ENCODE measurements at places on chromosomes 2 and 18. TPM values are rescaled to one million over a fixed set of nuclear protein-coding genes. Genes with fewer than 3 reads are reported as not detected.

The C1QL2 gene
- not detected for total RNA-seq

The PPP3R1 gene
- 29.1 TPM for total RNA-seq

The MMADHC gene
- 212 TPM for total RNA-seq

The MC5R gene
- not detected for total RNA-seq

The MTCL1 gene
- 28.5 TPM for total RNA-seq

The FN1 gene
- total RNA-seq, result 24,089 TPM

The NEU2 gene
- not detected for total RNA-seq

The CAPN14 gene
- total RNA-seq, result 0.14 TPM

The CAPN13 gene
- not detected for total RNA-seq

The TDRD15 gene
- total RNA-seq, result not detected

The INO80B gene
- 10.4 TPM for total RNA-seq

The DAW1 gene
- 0.59 TPM for total RNA-seq

The DYSF gene
- 0.30 TPM for total RNA-seq

The SFTPB gene
- total RNA-seq, result not detected

The VIT gene
- 0.30 TPM for total RNA-seq

The BCL2L11 gene
- total RNA-seq, result 4.8 TPM

The DOCK10 gene
- total RNA-seq, result 39.5 TPM

The HMSD gene
- total RNA-seq, result 0.30 TPM

The NEU4 gene
- total RNA-seq, result 0.18 TPM

The ARHGAP25 gene
- total RNA-seq, result 0.30 TPM

The ITGB6 gene
- 0.60 TPM for total RNA-seq

The CPO gene
- not detected for total RNA-seq

The ARHGAP15 gene
- not detected for total RNA-seq

The ANKRD30B gene
- not detected for total RNA-seq

The COLEC11 gene
- 2.4 TPM for total RNA-seq

The CD302 gene
- 2.4 TPM for total RNA-seq

The LMAN1 gene
- total RNA-seq, result 570 TPM

The COL5A2 gene
- total RNA-seq, result 1,671 TPM

The CCDC148 gene
- 1.2 TPM for total RNA-seq

The CTIF gene
- total RNA-seq, result 47.5 TPM

The ZAP70 gene
- 0.05 TPM for total RNA-seq

The GALNT3 gene
- total RNA-seq, result 5.4 TPM

The SCYGR5 gene
- total RNA-seq, result not detected

The CEP76 gene
- 11.3 TPM for total RNA-seq

The SMC6 gene
- total RNA-seq, result 46.7 TPM

The CD28 gene
- total RNA-seq, result under 0.01 TPM
